ENCODE measurements at places on chromosomes 5 and 9. TPM values are rescaled to one million over a fixed set of nuclear protein-coding genes. Genes with fewer than 3 reads are reported as not detected.

DNA sequence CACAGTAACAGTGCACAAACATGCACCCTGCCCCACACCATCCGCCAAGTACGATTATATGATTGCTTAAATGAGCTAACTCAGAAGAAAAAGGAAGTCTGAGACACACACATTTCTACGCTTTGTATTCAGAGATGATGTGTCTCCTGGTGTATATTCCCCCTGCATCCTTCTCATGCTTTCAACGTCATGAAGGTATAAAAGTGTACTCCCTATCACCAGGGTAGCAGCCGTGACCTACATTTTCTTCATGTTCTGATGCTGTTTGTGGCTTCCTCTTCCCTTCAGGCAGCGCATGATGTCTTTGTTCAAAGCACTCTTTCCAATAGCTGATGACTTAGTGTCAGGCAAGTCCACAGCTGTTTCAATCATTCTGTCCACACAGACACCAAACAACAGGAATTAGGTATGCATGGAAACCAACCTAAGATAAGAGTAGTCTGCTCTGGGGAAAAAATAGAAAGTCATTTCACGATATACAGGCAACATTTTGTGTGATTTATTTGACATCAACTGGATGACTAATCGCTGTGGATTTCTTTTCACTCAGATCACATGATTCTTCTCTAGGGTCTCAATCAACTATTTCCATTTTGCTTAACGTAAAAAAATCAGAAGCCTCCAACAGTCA is 269.4 kb upstream of the PTGER4 start:
- no peaks in the 10 kb centered on the region for H3K27me3 ChIP-seq
- H3K36me3 ChIP-seq = no peaks in the 10 kb centered on the region
- no peak for DNase-seq
- H3K27ac ChIP-seq = no peak overlapping the region

DNA sequence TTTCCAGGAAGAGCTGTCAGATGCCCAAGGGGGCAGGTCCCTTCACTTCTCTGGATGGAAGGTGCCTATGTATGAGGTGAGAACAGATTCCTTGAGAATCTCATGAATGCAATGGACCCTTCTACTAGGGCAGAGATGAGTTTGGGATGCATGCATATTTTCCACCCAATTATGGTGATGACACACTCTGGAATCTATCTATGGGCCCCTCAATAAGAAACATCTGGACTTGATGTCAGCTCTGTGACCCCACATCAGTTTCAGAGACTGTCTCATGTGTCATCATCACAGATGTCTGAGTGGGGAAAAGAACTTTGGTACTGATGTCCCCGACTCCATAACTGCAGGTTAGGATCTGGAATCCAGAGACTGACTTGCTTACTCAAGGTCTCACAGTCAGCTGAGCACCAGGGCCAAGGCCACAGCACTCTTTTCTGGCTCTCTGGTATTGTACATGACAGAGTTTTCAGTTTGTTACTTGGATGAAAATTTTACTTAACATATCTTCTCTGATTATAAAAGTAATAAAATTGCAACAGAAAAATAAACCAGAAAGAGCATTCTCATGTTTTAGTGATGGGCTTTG is 177.0 kb downstream of the DCP2 start:
- H3K27me3 ChIP-seq = no peaks in the 10 kb centered on the region
- H3K4me3 ChIP-seq = no peak overlapping the region
- no peak overlapping the region for H3K27ac ChIP-seq
- no peaks in the 10 kb centered on the region for H3K4me1 ChIP-seq
- DNase-seq = no peak

DNA sequence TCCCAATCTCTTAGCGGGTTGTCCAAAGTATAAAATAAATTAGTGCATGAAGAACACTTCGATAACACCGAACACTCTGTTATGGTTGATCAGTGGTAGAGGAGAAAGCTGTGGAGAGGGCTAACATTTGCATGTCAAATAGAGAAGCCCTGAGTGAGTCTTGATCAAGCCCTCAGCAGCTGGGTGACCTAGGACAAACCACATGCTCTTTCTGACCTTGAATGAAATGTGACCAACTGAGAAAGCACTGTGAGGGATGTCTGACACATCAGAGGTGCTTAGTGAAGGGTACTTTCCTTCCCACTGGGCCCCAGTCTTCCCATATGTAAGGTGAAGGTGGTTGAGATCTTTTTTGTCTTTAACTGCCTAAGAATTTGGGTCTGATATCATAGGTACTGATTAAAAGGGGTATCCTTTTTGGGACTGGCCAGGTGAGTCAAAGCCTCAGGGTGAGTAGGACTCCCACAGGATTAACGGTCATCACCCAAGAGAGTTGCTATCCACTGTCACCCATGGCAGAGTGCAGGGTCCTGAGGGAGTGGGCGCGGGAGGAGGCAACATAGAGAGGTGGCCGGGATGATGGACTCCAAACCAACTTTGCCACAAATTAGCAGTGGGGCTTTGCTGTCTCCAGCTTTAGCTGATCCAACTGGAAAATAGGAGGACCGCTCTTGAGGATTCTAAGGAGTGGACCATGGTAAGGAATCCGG is 53.5 kb downstream of the KIF4B start:
- 0 out of 2 replicates have a peak, but pooled peaks cover 5% of the 10 kb centered on the region for H3K4me1 ChIP-seq
- no peak overlapping the region for H3K4me3 ChIP-seq
- no peak for DNase-seq
- no peaks in the 10 kb centered on the region for H3K27me3 ChIP-seq
- H3K36me3 ChIP-seq = no peaks in the 10 kb centered on the region

TRMT10B gene
- 7.4 TPM for polyA plus RNA-seq

ACER2 gene
- polyA plus RNA-seq = 1.5 TPM

DNA sequence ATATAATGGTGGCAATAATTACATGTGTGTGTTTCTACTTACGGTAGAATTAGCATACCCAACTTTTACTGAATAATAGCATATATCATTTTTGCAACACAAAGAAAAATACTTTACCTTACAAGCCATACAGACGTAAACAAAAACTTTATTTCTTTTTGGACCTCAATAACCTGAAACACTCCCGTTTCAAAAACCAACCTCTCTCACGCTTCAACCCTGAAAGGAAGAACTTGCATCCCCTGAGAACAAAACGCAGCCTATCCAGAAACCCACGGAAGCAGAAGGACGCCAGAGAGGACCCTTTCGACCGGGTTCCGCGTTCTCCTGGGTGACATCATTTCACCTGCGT is at the start of gene RNF38:
Gene RNF38, minus strand, starts transcription at position 290 of the 352 bp plus-strand sequence. Its CDS starts 161 bp downstream, at position 129.
- no peaks in the 10 kb centered on the region for H3K36me3 ChIP-seq
- H3K4me3 ChIP-seq = peak within 1 kb of the TSS; percentile 76
- no peaks in the 10 kb centered on the region for H3K27me3 ChIP-seq
- H3K4me1 ChIP-seq = peaks cover 13% of the 10 kb centered on the region

DMRT3 gene
- not detected for polyA plus RNA-seq

KCNT1 gene
- polyA plus RNA-seq = not detected

DNA sequence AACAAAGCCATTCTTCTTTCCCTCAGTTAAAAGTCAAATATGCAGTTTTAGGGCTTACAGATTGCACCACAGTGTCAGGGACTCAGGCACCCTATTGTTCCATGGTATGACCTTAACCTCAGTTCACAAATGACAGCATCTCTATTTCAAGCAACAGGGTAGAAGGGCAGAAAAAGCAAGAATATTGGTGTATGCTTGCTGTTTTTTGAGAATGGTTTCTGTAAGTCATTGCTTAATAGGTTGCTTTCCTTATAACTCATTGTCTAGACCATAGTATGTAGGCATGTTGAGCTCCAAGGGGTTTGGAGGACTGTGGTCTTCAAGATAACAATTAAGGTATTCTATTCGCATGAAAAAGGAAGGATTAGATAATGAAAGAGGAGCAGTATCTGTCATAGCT is 183.5 kb upstream of the EDIL3 start:
- no peaks in the 10 kb centered on the region for H3K27me3 ChIP-seq
- no peak for DNase-seq
- no peaks in the 10 kb centered on the region for H3K36me3 ChIP-seq
- H3K27ac ChIP-seq = no peak overlapping the region
- no peaks in the 10 kb centered on the region for H3K4me1 ChIP-seq

CDC20B gene
- polyA plus RNA-seq = not detected

DNA sequence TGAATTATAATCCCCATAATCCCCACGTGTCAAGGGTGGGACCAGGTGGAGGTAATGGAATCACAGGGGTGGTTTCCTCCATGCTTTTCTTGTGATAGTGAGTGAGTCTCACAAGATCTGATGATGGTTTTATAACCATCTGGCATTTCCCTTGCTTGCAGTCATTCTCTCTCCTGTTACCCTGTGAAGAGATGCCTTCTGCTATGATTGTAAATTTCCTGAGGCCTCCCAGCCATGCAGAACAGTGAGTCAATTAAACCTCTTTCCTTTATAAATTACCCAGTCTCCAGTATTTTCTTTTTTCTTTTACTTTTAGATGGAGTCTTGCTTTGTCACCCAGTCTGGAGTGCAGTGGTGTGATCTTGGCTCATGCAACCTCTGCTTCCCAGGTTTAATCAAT is 182.7 kb upstream of the SEMA6A start:
- H3K27ac ChIP-seq = no peak overlapping the region
- peaks cover 12% of the 10 kb centered on the region for H3K4me1 ChIP-seq
- no peak overlapping the region for H3K4me3 ChIP-seq
- no peak for DNase-seq
- H3K27me3 ChIP-seq = no peaks in the 10 kb centered on the region
- no peaks in the 10 kb centered on the region for H3K36me3 ChIP-seq

SLC45A2 gene
- not detected for polyA plus RNA-seq

- H3K27ac ChIP-seq = no peak overlapping the region
- H3K4me1 ChIP-seq = no peaks in the 10 kb centered on the region
- no peak overlapping the region for H3K4me3 ChIP-seq
- no peaks in the 10 kb centered on the region for H3K27me3 ChIP-seq
- no peaks in the 10 kb centered on the region for H3K36me3 ChIP-seq
Measured at GRCh38 chr9:6214434-6214833, 1.2 kb upstream of the IL33 start.

DNA sequence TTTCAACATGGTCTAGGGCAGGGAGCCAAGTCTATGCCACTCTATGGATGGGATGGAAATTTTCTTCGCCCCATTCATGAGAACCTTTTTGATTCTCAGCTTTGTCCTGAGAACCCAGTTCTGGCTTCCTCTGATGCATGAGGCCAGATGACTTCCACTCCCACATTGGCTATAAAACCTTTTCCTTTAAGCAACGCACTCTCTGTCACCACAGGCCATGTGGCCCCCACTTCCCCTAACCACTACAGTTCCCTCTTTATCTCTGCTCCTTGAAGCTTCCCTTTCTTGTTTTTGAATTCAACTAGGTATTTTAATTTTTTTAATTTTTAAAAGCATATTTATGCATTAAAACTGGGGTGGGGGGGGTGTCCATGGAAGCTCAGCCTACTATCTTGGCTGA is 401.3 kb downstream of the ENC1 start:
- no peak for DNase-seq
- no peaks in the 10 kb centered on the region for H3K27me3 ChIP-seq
- peaks cover 9% of the 10 kb centered on the region for H3K4me1 ChIP-seq
- no peak overlapping the region for H3K27ac ChIP-seq
- no peaks in the 10 kb centered on the region for H3K36me3 ChIP-seq

GRCh38 chr9:134814598-134815215 is 65.9 kb upstream of the FCN2 start:
- no peak overlapping the region for H3K27ac ChIP-seq
- H3K4me3 ChIP-seq = no peak overlapping the region
- H3K36me3 ChIP-seq = no peaks in the 10 kb centered on the region
- no peaks in the 10 kb centered on the region for H3K4me1 ChIP-seq

GRCh38 chr5:23571059-23571458 is 63.6 kb downstream of the PRDM9 start:
- H3K27ac ChIP-seq = no peak overlapping the region
- no peaks in the 10 kb centered on the region for H3K4me1 ChIP-seq
- no peaks in the 10 kb centered on the region for H3K36me3 ChIP-seq
- DNase-seq = no peak

DNA sequence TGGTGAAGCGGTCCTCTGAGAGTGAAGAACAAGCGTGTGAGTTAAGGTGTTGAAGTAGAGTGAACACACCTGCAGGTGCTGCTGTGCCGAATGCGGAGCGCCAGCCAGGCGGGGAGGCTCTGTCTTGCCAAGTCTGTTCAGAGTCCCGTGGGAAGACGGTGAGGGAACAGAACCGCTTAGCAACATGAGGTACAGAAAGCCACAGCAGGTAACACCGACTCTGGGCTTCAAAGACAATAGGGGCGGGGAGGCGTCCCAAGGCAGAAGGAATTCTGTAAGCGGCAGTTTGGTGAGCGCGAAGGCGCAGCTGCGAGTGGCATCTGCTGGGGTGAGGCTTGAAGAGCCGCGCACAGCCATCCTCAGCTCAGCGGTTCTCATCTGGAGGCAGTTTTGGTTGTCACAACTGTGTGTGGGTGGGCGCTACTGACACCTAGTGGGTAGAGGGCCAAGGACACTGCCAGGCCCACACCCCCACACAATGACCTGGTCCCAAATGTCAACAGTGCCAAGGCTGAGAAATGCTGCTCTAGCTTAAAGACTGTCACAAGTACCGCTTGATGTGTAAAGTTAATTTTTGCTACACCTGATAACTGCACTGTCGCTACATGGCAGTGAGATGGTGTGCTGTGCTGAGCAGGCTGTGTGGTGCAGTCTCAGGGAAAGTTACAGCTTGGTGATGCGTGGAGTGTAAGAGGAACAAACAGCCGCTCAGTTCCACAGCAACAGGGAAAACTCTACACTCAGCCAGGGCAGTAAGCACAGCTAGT is 67.4 kb upstream of the TBC1D9B start:
- no peak overlapping the region for H3K4me3 ChIP-seq
- H3K27me3 ChIP-seq = no peaks in the 10 kb centered on the region
- no peak for DNase-seq
- H3K27ac ChIP-seq = no peak overlapping the region

DNA sequence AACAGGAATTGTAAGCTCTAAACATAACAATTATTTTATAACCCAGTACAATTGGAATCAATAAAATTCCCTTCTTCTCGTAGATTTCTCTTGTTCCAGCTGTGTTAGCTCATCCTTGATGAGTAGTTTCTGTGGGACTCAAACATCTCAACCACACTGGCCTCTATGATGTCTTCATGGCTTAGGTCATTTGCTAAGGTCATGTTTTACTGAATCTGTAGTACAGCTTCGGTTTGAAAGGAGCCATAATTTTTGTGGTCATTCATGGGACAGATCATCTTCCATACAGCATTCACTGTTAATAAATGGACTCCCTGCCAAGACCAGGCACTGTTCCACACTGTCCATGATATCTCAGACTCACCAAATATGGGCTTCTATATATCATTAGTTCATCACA is 369.0 kb upstream of the RFX3 start:
- no peak overlapping the region for H3K4me3 ChIP-seq
- H3K27me3 ChIP-seq = no peaks in the 10 kb centered on the region
- no peaks in the 10 kb centered on the region for H3K36me3 ChIP-seq
- H3K4me1 ChIP-seq = no peaks in the 10 kb centered on the region
- DNase-seq = no peak

Measured in GM12878 (cell line).